NCI-H82 (cell line): ENCODE measurements at places on chromosomes 6 and 20.

DNA sequence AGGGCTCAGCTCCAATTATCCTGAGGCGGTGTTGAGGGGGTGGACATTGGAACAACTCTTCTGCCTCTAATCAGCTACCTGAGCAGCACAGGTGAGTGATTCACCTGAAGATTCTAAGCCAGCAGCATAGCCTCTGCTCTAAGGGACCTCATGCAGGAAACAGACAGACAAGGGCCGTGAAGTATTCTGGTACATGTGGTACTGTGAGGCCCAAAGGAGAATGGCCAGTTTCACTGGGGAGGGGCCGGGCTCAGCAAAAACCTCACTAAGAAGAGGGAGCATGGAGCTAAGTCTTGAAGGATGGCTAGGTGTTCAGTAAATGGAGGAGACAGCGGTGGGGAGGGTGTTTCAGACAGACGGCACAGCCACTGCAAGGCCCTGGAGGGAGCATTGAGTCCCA, 58.5 kb upstream of the CCDC167 start:
- no peak for DNase-seq

DNA sequence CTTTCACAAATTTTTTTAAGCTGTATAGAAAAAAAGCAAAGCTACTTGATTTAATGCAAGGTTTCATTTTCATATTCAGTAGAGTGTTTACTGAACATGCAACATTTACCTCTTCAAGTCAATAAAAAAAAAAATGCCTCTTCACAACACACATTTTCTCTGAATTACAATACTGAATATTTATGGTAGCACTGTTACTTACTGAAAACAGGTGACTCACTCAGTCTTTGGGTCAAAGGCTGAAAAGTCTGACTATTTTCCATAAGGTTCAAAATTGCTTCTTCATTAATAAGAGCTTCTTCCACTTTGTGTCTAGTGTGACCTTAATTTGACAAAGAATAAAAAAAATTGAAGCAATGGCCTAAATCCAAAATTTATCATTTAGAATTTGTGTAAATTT, 101.9 kb downstream of the REV3L start:
- no peak for DNase-seq

- DNase-seq: no peak
These were observed 156.4 kb upstream of the AKIRIN2 start for GRCh38 chr6:87858440-87858839.

- no peak for DNase-seq
These were observed 11.1 kb upstream of the ITPR3 start for GRCh38 chr6:33610067-33610466.

- DNase-seq: peak; percentile 64
These were observed 308.9 kb downstream of the DHX35 start for GRCh38 chr20:39270837-39271604.

GRCh38 chr6:3693831-3694230, 57.7 kb downstream of the PXDC1 start:
- DNase-seq: no peak

GRCh38 chr6:127816643-127817042, 84.2 kb downstream of the THEMIS start:
- DNase-seq: no peak

DNA sequence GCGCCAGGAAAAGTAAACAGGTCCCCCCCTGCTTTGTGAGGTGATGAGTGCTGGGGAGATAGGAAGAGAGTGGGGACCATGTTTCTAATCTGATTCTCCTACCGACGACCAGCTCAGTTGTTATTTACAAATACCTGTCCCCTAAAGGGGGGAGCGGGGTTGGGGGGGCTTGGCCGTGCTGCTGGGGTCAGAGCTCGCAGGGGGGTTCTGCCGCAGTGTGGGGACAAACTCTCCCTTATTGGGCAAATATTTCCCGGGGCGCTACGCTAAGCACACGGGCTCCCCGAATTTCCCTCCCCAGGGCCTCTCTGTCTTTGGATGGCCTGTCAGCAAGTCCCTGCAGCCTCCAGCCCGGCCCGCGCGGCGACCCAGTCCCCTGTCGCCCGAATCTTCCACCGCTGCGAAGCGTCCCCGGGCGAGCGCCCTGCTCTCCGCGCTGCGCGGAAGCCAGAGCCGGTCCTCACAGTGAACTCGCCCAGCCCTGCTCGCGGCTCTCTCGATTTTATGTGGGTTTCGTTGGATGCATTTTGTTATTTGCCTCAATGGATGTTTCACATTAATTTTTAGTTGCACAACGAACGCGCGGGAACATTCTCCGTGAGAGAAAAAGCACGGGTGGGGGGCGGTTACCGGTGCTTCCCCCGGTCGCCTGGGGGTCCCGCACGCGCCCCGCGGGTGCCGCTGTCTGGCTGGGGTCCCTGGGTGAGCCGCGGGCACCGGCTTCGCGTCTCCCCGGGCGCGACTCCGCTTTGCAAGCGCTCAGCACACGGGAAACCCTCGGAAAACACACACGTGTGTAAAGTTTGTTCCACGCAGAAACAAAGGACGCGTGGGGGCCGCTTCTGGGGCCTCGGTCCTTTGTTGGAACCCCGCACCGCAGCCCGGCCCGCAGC, 1.5 kb upstream of the STX16 start:
- no peak for DNase-seq

- peak; percentile 78 for DNase-seq
These were observed at the start of gene VGLL2 for GRCh38 chr6:117265410-117266256. Gene VGLL2, plus strand, starts transcription at chr6:117265558. Its CDS starts 206 bp downstream, at chr6:117265764.

- DNase-seq: no peak
These were observed 65.8 kb downstream of the ADGRG6 start for GRCh38 chr6:142367501-142368018.

- no peak for DNase-seq
These were observed 51.9 kb downstream of the B4GALT5 start for GRCh38 chr20:49661560-49662329.

- no peak for DNase-seq
These were observed 19.4 kb downstream of the SLC9A8 start for GRCh38 chr20:49831770-49832631.

GRCh38 chr6:131281471-131282270, 146.4 kb downstream of the AKAP7 start:
- DNase-seq: no peak

DNA sequence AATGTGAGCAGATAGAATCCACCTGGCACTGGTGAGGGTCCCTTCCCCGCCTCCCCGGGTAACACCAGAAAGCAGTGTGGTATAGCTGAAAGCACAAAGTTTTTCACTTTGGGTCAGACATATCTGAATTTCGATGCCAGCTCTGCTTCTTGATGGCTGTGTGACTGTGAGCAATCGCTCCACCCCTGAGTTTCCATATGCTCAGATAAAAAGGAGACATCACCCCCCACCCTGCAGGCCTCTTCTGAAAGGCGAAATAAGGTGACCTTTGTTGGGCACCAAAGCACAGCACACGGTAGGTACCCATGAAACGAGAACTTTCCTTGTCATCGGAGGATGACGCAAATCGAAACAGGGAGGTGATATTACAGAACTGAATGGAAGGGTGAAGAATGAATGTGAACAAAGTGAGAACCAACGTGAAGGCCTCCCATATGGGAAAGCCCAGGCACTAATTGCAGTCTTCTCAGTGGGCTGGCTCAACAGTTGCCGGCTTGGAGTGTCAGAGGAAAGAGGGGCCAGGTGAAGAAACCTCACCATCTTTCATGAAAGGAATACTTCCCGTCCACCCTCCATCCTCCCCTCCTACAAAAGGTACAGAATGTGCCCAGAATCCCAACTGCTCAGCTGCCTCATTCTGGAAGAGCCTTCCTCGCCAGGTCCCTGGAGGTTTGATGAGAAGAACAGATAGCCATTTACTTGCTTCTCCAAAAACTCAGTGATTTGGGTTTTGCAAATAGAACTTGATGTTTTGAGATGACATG, 61.8 kb downstream of the NFATC2 start:
- DNase-seq: no peak

- peak; percentile 65 for DNase-seq
These were observed 17.6 kb upstream of the HLA-F start for GRCh38 chr6:29705389-29706231.

GRCh38 chr6:82080767-82081166, 166.8 kb downstream of the IBTK start:
- DNase-seq: no peak

DNA sequence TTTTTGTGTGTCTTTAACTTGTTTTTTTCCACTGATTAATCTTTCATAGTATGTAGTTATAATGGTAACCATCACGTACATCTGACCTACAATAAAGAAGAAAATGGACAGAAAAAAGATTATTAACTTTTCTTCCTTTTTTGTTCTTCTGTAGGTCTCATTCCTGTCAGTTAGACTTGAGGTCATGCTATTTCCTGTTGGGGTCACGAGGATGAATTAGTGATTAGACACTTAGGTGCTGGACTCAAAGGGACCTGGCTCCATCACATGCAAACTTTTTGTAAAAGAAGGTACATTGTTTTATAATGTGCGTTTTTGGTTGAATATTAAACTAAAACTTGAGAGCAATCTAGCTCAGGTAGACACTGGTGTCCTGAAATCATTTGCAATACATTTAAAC, 14.8 kb downstream of the MARCKS start:
- DNase-seq: no peak

DNA sequence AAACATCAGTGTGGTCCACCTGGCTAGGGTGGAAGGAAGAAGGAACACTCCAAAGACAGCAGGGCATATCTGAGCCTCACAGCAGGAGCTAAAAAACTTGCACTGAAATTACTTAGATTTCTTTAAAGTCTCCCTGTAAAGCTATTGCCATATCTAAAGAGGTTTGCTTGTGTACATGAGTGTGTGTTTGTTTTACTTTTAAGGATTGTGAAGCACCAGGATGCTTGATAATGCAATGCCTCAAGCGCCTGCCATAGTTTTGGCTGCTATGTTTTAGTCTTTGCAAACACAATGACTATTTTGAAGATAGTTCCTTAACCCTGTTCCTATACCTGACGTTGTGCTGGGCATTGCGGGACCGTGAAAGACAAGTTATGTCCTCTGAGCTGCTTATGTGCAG, 65.0 kb downstream of the ID4 start:
- no peak for DNase-seq

DNA sequence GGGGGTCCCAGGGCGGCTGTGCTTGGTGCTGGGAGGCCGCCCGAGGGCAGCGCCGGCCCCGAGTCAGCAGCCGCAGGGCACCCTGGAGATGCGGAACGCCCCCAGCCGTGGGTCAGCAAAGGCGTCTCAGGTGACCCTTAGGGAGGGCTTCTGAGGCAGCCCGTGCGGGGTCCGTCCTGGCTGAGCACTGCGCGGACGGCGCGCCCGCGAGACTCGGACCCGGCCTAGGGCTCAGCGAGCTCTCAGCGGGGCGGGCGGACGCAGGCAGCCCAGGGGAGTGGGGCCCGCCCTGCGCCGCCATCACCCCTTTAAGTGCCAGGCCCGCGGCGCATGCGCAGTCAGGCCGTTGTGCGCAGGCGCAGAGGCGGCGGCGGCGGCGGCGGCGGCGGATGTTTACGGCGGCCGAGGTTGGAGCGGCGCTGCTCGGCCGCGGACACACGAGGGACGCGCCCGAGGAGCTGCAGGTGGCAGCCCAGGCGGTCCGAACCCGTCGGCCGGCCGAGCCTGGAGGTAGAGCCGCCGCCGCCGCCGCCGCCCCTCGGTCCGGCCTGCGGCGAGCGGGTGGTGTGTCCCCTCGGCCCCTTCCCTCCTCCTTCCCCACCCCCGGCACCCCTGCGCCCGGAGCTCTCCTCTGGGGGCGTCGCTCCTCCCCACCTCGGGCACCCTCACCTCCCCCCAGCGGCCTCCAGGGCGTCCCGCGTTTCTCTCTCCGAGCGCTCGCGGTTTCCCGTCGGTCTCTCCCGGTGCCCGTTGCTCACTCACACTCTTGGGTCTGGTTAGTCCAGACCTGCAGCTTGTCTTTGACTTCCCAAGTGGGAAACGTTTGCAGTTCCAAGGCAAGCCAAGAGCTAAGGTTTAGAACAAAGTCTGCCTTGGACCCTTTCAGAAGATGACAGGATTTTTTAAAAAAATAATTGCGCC, at the start of gene PCMTD2:
PCMTD2 (plus strand) TSS at position 388 of the 921 bp plus-strand sequence. CDS start 4,218 bp downstream, outside the sequence.
- DNase-seq: peak; percentile 95

GRCh38 chr20:58982406-58983114, 1.5 kb downstream of the NELFCD start:
- peak; percentile 32 for DNase-seq

DNA sequence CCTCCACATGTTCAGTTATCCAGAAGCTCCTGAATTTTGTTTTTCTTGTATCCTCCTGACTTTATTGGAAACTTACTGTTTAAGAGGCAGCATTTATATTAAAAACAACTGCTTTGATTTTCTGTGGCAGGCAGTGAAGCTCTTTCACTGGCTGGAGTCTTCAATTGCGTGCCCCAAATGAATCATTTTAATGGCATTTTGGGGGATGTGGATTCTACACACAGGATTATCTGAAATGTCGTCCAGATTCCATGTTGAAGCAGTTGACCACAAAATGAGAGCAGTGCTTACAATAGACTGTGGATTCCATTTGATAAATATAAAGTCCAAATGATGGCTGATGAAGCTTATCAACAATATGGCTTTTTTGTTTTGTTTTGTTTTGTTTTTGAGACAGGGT, 41.0 kb upstream of the HIVEP1 start:
- DNase-seq: no peak

DNA sequence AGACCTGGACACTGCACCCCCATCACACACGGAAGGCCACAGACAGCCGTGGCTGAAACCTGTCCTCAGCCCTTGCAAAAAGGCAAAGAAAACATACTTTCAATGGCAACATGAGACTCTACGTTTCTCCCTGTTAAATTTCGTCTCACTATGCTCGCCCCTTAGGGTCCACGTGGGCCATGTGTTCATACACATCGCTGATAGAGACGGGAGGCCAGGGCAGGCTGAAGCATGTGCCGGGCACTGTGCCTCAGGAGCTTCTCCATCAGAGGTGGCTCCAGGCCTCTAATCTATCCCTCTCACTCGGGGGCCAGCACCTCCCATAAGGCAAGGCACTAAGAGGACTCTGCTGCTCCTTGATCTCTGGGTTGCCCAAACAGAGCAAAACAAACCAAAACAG, 17.5 kb downstream of the PXDC1 start:
- no peak for DNase-seq

- no peak for DNase-seq
These were observed 142.7 kb downstream of the LRRC1 start for GRCh38 chr6:53937461-53937860.

DNA sequence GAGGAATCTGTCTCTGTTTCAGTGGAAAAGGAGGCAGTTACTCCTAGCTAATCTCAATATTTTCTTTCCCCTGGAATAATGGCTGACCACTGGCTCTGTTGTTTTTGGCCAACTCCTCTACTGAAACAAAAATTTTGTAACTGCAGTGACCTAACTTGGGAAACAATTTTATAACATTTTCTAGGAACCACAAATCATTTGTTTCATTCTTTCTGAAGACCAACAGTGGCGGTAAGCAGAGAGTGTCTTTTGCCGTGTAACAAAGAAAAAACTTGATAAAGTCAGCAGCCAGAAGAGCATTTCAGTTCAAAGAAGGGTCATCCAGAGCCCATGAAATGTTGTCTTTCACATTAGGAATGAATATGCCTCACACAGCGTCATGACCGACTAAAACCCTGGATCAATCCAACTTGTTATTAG, 11.8 kb upstream of the BFSP1 start:
- DNase-seq: no peak

DNA sequence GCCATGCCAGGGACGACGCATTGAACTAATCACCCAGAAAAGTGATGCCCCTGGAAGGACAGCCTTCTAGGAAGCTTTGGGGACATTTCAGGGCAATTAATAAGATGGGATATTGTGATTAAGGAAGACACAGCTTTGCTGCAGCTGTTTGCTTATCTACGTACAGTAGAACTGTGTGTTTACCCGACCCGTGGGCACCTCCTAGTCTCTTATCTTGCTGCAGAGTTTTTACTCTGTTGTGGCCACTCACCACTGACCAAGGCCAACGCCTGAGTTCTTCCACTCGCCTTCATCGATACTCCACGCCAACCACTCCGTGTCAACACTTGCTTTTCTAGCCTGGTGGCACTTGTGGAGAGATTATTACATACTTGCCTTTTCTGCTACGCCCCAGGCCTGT, 105.9 kb upstream of the MLN start:
- no peak for DNase-seq
